ENCODE measurements at places on chromosomes 4 and X.

DNA sequence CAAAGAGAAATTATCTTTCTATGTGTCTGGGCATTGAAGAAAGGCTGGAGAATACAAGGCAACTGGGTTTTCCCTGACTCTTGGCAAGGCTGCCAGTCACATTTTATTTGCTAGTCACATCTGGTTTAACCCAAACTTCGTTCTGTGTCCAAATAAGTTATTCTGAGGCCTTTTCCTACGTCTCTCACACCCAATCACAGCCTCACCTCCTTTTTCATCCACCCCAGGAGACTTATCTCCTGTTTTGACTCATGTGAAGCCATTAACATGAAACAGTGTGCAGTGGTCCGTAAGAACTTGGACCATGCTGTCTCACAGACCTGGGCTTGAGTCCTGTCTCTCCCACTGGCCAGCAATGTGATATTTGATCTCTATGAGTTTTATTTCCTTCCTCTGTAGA is 59.3 kb downstream of the CNGA2 start:
- no peak for DNase-seq

DNA sequence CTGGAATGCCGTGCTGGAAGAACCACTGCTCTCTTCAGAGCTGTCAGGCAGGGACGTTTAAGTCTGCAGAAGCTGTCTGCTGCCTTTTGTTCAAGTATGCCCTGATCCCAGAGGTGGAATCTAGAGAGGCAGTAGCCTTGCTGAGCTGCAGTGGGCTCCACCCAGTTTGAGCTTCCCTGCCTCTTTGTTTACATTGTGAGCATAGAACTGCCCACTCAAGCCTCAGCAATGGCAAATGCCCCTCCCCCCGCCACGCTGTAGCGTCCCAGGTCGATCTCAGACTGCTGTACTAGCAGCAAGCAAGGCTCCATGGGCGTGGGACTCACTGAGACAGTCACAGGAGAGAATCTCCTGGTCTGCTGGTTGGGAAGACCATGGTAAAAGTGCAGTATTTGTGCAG is 34.8 kb upstream of the MUC7 start:
- DNase-seq, result no peak

GRCh38 chr4:125316401-125316790 is 1.6 kb downstream of the FAT4 start:
- no peak for DNase-seq

GRCh38 chr4:182019148-182019652 is 224.0 kb upstream of the TENM3 start:
- no peak for DNase-seq

DNA sequence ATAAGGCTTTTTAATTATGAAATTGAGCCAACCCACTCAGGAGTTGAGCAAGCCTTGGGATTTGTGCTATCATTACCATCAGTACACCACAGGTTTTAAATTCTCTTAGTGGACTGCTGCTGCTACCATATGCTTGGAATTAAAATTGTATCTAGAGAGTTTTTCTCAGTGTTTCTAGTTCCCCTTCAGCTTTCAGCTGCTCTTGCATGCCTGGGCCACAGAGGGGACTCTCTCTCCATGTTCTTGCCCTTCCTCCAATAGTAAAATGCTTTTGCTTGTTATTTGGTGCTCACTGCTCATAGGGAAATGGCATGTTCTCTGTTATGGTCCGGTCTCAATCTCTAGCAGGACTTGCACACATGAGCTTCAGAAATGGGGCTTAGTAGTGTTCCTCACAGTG is 101.9 kb downstream of the IGSF1 start:
- DNase-seq, result no peak

GRCh38 chrX:31070057-31070468 is 1.8 kb downstream of the FTHL17 start:
- no peak for DNase-seq

DNA sequence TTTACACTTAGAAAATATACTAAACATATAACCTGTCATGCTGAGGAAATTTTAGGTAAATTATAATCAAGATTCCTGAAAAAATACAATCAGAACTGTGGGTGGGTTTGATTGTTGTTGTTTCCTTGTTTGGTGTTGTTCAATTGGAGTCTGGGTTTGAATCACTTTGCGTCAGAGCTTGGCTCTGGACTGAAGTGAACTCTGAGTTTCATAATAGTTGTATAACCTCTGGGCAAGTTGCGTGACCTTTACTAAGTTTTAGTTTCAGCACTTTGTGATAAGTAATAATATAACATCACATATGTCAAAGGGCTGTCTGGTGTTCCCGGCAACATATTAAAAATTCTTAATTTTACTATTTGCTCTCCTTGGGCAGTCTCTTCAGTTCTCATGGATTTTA is 758.1 kb downstream of the RAPGEF2 start:
- no peak for DNase-seq

GRCh38 chrX:44085209-44085608 is 112.0 kb upstream of the NDP start:
- no peak for DNase-seq

DNA sequence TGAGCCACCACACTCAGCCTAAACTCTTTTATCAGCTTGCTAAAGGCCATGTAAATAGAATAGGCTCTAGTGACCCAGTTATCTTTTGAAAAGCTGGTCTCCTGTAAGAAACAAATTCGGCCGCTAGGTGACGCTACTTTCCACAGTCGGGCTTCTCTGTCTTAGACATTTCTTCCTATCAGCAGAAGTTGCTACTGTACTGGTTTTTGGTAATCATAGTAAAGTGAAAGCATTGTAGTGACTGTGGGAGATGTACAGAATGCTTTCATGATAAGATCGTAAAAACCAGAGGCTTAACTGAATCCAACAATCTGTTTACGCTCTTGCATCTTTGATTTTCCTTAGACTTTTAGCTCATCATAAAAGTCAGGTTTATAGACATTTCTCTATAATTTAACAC is 82.6 kb downstream of the GK start:
- DNase-seq, result peak; percentile 9

DNA sequence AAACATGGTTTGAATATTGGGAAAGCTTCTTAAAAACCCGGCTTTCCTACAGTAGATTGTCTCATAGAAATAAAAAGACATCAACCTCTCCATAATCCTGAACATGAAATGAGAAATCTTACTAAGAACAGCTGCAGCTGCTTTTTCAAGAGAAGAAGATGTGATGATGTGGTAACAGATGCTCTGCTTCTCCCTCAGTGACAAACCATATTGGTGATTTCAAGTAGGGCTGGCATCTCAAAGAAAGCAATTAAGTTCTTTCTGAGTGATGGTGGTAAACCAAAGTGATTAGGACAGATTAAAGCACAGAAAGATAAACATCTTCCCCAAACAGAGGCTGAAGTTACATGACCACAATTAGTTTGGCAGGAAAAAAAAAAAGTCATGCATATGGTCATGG is 1477.7 kb downstream of the RAPGEF2 start:
- DNase-seq, result no peak

DNA sequence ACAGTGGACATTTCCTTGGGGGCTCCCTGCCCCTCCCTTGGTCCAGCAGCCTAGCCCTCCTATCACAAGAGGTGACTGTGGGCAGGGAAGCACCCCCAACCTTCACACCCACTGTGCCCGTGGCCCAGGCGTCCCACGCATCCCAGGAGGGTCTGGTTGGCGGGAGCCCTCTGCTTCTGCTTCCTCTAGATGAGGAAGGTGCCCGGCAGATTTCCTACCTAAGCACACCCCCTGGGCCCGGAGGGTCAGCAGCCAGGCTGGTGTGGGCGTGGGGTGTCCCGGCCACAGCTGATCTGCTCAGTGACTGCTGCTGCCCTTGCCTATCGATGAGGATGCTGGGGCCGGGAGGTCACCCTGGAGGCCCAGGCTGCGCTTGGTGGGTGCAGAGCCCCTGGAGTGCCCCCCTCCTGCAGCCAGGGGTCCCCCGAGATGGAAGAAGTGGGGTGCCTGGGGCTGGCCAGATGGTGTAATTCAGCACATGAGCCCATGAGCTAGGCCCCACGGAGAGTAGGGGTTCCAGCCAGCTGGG is 12.2 kb downstream of the SH3BP2 start:
- no peak for DNase-seq

DNA sequence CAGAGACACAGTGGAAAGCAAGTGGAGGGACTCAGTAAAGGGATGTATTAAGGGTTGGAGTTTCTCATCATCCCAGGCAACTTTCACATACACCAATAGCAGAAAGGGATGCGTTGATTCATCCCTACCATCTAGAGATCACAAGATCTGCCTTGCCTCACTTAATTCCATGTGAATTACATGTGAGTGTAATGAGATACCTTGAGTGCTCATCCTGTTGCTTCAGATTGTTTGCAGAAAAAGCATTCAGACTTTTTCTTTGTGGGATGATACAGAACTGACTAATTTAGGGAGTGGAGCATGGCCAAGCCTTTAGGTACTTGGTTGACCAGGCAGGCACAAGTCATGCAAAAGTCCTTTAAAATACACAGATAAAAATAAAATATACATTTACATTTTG is 124.8 kb upstream of the SLIT2 start:
- no peak for DNase-seq

- DNase-seq, result no peak
These were observed 79.5 kb downstream of the FAM184B start for GRCh38 chr4:17701882-17702281.

GRCh38 chr4:119394826-119395225 is 72.9 kb upstream of the FABP2 start:
- DNase-seq, result no peak

DNA sequence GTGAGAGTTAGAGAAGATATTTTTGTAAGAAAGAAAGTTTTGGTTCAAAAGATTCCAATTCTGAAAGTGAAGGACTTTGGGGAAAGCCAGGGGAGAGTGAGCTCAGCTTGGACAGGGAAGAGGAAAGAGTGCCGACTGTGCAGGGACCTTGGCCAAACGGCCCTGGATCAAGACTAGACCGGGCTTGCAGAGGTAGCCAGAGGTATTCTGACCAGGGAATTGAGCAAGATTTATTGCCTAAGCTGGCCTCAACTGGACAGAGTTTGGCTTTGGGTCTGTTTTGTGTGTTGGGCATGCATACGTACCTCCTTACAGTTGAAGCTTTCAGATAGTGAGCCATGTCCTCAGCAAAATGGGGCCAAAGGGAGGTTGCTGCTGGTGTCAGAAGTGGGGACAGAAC is 11.6 kb downstream of the PLAC1 start:
- no peak for DNase-seq

DNA sequence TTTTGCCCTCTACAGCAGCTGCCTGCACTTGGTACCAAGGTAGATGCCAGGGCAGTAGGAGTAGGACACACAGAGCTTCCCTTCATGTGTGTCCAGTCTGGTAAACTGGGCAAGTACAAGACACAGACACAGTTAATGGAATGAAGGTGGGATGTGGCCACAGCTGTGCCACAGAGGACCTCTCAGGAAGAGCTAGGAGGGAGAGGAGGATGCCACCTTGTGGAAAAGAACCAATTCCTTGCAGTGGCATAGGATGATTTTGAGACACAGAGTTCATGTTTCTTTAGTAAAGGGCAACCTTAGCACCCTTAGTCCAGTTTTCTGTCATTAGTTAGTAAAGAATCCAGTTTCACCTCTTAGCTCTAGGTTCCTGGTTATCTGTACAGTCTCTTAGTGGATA is 36.3 kb upstream of the TBC1D14 start:
- DNase-seq, result no peak

All from stimulated activated CD8-positive, alpha-beta memory T cell treated with anti-CD3 and anti-CD28 coated beads, Interleukin-4, amount 100 ng/mL, for 1 hour (primary cell).